ENCODE measurements at places on chromosomes 4 and X.
A peak's percentile ranks its signal among the peaks of the same experiment; 100 is the strongest.

- no peak for DNase-seq
Measured at GRCh38 chr4:17027495-17027894, 129.1 kb upstream of the LDB2 start.

GRCh38 chrX:78746496-78746895, 1.0 kb upstream of the LPAR4 start:
- no peak for DNase-seq

- DNase-seq = no peak
Measured at GRCh38 chr4:32148111-32148666, 1428.0 kb downstream of the PCDH7 start.

DNA sequence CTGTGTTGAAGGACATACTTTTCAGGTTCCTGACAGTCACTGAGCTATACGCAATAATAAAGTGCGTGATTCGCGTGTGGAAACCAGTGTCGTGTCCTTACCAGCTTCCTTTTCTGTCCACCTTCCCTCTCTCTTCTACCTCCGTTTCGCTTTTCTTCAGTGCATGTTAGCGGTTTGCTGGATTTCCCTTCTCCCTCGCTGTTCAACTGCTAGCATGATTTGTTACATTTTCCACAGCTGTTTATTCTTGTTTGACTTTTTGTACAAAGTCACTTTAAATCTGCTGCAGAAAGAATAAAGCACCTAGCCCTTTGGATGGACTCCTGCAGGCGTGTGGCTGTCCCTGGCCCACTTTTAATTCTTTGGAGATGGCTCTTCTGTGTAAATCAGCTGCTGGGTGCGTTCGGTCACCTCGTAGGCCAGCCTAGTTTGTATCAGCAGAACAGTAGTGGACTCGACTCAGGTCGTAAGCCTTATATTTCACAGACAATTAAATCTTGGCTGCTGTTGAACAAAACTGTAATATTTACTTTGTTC, 8.9 kb upstream of the HAND2 start:
- DNase-seq = no peak

- no peak for DNase-seq
Measured at GRCh38 chr4:38964942-38965775, 67.0 kb downstream of the TMEM156 start.

DNA sequence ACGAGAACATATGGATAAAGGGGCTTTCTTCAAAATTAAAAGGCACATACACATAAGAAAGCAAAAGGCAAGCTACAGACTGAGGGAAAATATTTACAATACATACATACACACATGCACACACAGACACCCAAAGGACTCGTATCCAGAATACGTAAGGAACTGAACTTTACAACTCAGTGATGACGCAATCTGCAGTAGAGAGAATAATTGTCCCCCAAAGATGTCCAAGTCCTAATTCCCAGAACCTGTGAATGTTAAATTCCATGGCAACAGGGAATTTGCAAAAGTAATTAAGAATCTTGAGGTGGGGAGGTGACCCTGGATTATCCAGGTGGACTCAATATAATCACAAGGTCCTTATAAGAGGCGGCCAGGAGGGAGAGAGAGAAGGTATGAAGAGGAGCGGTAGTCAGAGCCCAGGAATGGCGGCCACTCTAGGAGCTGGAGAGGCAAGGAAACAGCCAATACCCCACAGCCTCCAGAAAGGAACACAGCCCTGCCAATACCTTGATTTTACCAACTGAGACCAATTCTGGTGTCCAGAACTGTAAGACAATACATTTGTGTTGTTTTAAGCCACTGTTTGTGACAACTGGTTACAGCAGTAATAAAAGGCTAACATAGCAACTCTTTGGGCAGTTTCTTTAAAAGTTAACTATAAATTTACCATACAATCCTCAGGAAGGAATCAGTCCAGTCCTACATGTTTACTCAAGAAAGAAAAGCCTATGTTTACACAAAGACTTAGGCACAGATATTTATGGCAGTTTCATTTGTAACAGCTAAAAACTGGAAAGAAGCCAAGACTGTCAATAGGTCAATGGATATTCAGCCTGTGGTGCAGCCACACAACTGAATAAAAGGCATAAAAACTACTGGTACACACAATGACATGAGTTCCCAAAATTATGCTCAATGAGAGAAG, 27.3 kb upstream of the STS start:
- no peak for DNase-seq

DNA sequence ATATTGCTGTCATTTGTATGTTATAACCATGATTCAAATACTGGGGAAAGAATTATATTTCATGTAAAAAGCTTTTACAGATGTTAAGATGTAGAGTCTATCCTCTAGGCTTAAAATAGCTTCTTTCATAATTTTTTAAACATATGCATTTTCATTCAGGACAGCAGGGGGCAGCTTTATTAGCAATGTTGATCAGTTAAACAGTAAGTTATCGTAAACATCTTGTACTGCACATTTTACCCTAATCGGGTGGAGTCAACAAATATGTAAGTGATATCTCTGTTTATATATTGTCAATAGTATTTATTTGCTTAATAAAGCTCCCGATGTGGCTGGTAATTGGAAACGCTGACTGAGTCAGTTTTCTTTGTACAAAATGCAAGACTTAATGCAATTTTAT, 142.5 kb upstream of the MED14 start:
- no peak for DNase-seq

- no peak for DNase-seq
Measured at GRCh38 chrX:13574600-13574999, 5.2 kb downstream of the EGFL6 start.

- no peak for DNase-seq
Measured at GRCh38 chrX:25003066-25003849, 12.5 kb downstream of the ARX start.

DNA sequence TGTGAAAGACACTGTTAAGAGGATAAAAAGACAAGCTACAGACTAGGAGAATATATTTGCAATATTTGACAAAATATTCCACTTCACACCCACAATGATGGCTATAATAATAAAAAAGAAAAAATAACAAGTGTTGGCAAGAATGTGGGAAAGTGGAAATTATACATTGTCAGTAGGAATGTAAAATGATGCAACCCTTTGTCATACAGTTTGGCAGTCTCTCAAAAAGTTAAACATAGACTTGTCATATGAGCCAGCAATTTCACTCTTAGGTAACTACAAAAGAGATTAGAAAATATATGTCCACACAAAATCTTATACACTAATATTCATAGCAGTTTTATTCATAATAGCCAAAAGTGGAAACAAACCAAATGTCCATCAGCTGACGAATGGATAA, 5.2 kb upstream of the RADX start:
- no peak for DNase-seq

GRCh38 chr4:1451752-1452122, 45.5 kb upstream of the NKX1-1 start:
- no peak for DNase-seq

GRCh38 chr4:108854786-108855185, 91.9 kb upstream of the ETNPPL start:
- no peak for DNase-seq

DNA sequence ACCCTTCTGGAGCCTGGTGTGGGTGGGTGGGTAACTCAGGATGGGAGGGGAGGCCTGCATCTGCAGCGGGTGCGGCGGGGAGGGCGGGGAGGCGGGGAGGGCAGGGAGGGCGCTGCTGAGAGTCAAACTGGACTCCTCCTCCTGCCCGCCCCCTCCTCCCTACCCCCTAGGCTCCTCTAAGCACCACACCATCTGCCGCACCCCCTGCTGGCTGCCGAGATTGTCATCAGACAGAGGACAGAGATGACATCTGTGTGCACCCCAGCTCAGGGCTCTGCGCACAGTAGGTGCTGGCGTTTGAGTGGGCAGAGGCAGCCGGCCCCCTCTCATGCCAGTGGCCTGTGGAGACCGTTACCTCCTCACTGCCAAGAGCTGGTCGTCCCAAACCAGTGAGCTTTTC, 10.6 kb upstream of the HMX1 start:
- no peak for DNase-seq

- DNase-seq = no peak
Measured at GRCh38 chrX:77693594-77693993, 92.4 kb downstream of the ATRX start.

- DNase-seq = no peak
Measured at GRCh38 chrX:18426004-18426320, 554 bp downstream of the CDKL5 start.

- DNase-seq = peak; percentile 6
Measured at GRCh38 chrX:115330498-115331168, 41.1 kb downstream of the LUZP4 start.

GRCh38 chr4:189050643-189051042, 890.0 kb upstream of the FRG1 start:
- DNase-seq = no peak

DNA sequence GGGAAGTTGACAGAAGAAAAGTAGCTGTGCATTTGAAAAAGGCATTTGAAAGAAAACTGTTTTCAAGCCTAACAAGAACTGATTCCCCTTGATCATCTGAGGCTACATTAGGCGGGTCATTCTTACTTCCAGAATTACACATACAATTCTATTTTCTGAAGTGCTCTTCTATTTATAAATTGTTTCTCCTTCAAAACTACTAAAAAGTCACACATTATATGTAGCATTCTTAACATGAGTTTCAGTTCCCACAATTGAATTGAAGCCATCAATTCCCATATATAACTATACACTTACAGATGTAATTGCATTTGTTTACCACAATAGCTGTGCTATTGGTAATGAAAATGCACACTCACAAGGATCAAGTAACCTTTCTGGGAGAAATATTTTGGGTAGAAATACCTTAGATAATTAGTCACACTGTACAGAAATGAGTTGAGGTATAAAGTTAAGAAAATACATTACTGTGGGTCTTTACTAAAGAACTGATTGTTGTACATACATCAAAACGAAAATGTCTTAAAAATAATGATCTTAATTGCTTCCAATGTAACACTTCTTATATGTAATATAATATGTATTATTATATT, 1688.0 kb upstream of the AGA start:
- DNase-seq = no peak

DNA sequence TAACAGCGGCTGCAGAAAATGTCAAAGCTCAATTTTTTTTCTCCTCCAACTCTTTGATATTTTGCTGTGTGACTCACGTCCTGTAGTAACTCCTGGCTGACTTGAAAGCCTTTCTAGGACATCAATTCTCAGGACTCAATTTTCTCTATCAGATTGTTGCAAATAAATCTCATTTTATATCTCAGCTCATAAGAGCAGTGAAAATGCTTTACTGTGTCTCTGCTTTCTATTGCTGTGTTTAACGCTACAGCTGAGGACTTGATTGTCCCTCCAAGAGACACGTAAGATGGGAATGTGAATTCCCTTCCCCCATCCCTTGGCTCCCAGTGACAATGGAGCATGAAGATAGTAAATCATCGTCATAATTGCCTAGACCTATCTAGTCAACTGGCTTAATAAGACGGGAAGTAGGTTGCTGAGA, 20.5 kb upstream of the CBR4 start:
- no peak for DNase-seq

DNA sequence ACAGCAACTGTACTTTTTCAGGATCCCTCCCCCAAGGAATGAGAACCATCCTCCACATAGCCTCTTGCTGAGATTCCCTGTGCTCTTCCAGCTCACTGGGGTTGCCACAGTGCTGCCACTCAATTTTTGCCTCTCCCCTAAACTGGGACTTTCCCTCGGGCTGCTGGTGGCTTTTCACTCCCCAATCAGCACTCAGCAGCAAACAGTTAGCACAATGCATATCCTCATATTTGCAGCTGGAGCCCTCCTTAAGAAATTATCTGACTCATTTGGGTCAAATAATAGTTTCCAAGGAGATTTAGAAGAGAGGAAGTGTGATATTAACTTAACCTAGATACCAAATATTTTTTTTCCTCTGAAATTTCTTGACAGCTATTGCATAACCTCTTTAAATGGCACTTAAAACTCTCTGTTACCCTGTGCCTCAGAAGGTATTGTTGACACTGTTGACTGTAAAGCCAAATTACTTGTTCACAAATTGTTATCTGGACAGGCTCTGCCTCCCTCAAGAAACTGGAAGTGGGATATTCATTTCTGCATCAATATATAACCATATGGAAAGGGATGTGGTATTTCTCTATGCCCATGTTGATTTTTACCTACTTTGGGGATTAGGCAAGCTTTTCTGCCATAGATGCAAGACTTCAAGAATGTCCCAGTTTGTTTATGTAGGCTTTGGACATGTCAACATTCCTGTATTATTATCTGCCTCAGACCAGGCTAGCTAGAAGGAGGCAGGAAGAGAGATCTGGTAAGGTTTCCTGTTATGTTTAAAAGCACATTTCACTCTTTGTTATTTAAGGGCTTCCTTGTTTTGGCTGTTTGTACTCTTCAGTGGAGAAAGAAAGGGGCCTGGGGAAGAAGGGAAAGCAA, 58.0 kb downstream of the SEPTIN11 start:
- DNase-seq = peak; percentile 51

GRCh38 chr4:111108153-111108552, 485.3 kb upstream of the PITX2 start:
- DNase-seq = no peak

DNA sequence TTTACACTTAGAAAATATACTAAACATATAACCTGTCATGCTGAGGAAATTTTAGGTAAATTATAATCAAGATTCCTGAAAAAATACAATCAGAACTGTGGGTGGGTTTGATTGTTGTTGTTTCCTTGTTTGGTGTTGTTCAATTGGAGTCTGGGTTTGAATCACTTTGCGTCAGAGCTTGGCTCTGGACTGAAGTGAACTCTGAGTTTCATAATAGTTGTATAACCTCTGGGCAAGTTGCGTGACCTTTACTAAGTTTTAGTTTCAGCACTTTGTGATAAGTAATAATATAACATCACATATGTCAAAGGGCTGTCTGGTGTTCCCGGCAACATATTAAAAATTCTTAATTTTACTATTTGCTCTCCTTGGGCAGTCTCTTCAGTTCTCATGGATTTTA, 758.1 kb downstream of the RAPGEF2 start:
- DNase-seq = no peak

GRCh38 chrX:95764972-95765451, 919.6 kb upstream of the DIAPH2 start:
- DNase-seq = no peak

DNA sequence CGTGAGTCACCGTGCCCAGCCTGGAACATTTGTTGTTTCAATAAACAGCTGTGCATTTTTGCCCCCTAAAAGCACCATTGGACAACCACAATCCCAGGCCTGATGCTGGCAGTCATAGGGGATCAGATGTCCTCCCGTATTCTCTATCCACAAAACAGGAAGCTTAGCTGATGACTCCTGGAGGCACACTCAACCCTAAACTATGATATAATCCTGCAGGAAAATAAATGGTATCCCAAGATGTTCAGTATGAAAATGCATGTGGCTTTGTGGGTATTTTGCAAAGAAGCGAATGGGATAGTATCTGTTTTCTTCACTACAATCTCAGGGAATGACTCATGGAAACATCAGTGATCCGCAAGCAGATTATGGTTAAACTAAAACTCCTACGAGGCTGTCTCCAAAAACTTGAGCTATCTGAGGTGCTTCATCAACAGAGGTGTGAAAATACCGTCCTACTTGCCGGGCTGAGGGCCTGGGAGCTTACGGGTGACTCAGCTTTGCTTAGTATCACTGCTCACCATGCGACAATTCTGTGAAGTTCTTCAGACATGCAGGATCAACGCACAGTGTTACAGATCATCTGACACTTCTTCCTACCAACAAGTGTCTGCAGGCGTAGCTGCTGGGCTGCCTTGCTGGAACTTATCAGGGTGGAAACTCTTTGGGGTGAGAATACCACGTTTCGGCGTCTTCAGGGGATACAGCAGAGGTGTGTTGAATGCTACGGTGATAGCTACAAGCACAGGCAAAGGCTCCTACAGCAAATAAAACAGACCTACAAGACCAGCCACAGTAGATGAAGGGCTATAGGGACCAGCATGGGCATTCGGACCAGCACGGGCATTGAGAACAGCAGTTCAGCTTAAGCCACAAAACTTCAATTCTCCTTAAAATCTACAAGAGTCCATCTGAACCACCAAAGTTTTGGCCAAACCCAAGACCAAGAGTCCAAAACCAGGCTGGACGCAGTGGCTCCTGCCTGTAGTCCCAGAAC, 148.5 kb downstream of the DHRSX start:
- DNase-seq = no peak
